ENCODE measurements at places on chromosomes 3 and 15. TPM values are rescaled to one million over a fixed set of nuclear protein-coding genes. Genes with fewer than 3 reads are reported as not detected.

- DNase-seq = no peak
Measured at GRCh38 chr3:95459706-95460105, 1354.7 kb upstream of the EPHA6 start.

DNA sequence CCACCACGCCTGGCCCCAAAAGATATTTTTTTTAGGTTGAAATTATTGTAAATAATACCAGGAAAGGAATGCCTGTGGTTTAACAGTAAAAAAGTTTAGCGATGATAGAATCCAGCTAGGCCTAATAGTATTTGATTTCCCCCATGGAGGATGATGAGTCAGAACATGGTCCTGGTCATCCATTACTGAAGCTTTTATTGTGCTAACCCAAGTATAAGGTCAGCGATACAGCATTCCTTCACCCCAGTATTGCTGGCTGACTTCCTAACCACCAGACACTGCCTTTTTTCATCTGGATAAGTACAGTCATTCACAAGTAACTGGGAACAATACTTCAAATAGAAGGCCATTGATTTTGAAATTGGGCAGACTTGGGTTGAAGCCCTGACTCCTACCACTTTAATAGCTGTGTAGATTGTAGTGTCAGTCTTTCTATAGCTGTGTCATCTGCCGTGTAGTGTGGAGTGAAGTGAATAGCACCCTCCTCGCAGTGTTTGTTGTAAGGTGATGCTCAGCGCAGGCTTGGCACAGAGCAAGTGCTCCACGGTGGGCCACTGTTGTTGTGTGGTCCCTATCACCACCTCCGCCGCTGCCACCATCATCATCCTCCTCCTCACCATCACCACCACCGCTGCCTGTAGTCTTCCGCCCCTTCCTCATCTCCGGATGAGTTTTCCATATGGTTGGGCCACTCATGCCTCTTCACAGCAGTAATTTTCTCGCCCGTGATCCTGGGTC is 436.0 kb upstream of the TPM1 start:
- no peak for DNase-seq

GRCh38 chr3:73349657-73350056 is 275.1 kb downstream of the PDZRN3 start:
- DNase-seq = no peak

DAZL gene
- not detected for total RNA-seq

DNA sequence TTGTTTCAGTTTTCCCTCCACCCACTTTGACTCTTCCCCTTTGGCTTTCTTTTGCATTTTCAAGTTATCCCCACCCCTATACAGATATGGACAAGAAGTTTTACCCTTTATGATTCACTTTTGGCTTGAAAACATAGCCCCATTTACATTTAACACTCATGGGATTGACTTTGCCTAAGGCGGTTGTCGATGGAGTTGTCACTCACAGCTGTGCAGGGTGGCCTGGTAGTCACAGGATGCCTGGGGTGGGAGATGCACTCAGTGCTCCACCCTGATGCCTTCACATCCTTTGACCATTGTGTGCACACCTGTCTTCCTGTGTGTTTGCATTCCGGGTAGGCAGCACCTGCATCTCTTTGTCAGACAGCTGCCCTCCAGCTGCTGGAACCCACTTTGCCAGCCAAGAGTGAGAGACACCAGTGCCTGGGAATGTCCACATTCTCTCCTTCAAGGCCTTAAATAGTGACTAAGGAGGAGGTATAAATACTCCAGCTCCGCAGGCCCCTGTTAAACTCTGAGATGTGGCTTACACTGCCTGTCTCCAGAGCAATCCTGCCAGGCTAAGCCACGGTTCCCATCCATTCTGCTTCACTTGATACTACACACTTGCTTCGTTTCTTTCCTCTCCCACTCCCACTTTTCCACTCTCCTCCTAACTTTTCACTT is 191.5 kb upstream of the SLC24A5 start:
- DNase-seq = no peak

GRCh38 chr3:38601956-38602550 is 47.4 kb downstream of the SCN5A start:
- no peak for DNase-seq

- DNase-seq = no peak
Measured at GRCh38 chr15:75339531-75340240, 3.8 kb downstream of the COMMD4 start.

- DNase-seq = no peak
Measured at GRCh38 chr3:120470870-120471269, 20.1 kb upstream of the FSTL1 start.

DNA sequence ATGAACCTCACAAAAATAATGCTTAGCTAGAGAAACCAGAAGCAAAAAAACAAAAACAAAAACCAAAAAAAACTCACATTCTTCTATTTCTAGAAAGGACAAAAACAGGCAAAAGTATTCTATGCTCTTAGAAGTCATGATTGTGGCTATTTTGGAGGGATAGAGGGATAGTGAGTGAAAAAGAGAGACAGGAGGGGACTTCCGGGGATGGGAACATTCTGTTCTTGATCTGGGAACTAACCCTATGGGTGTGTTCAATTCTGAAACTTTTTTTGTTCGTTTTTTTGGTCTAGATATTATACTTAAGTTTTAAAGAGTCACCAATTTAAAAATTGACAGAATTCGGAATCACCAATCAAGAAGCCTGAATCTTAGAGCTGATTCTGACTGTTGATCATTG is 120.0 kb upstream of the TPM1 start:
- DNase-seq = no peak

IL5RA gene
- 3.9 TPM for total RNA-seq

DNA sequence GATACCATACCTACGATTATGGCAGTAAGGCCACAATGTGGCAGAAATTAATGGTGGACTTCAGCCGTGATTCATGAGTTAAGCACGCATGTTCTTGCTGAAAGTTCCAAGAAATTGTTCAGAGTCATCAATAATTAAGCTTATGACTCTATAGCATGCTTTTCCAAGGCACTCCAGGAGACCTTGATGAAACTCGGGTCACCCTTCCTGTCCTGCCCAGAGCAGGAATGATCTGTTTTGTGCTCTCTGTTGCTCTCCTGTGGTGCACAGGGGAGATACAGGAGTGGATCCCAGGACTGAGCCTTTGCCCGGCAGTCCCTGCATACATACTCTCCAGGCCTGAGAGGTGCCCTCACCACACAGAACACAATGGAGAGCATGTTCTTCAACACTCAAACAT is 141.6 kb upstream of the SLC2A2 start:
- DNase-seq = no peak

DNA sequence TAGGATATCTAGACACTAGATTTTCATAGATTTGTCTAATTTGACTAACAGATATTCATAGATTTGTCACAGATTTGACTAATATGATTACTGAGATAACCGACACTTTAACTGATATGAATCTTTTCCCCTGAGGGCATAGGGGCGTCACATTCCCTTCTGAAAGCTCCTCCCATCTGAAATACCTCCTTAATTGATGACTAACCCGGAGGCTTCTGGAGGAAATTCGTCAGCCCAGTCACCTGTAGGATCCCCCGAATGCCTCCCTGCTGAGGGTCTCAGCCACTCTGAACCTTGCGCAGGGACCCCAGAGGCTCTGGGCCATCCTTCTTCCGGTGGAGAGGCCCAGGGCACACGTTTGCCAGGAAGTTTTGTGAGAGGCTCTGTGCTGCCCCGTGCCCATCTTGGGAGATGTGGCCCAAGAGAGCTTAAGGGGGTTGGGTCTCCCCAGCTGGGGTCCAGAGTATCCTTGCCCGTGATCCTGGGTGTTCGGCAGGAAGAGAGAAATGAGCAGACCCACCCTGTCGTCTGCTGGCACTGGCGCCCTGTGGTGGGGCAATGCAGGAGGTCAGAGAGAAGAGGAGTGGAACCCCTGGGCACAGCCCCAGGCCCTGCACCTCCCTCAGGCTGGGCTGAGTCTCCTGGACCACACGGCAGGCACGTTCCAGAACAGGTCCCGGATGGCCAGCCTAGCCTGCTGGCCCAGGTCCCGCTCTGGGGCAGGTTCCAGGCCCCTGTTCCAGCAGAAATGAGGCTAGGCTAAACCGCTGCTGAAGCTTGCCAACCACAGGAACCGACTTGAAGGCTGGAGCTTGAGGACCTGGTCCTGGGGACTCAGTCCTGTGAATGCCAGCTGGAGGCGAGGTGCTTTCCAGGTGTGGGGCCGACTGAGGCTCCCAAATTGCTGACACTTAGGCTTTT is 1.7 kb downstream of the PLA2G4D start:
- peak; percentile 80 for DNase-seq

DNA sequence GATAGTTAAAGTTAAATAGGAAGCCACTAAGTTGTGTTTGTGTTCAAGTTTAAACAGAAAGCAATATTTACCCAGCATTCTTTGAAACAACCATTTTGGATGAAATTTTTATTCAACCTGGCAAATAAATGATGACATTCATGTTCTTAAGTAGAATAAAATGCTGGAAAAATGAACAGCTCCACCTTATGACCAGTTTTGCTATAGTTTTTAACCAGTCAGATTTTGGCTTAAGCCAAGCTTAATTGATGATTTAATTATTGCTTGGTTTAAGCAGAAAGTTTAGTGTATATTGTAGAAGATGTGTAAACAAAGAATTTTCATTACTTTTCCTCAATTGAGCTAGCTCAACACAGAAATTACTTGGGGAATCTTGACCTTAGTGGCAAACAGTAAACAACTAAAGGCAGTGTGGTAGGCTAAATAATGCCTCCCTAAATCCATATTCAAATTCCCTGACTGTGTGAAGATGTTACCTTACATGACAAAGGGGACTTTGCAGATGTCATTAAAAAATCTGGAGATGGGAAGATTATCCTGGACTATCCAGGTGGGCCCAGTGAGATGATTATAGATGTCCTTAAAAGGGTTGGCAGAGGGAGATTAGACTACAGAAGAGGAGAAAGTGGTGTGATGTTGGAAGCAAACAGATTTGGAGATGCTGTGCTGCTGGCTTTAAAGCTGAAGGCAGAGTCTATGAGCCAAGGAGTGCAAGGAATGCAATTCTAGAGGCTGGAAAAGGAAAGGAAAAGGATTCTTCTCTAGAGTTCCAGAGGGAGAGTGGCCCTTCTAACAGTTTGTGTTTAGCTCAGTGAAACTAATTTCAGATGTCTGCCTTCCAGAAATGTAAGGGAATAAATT is 448.6 kb upstream of the GOLIM4 start:
- no peak for DNase-seq

- DNase-seq = no peak
Measured at GRCh38 chr3:183220828-183221227, 32.2 kb upstream of the B3GNT5 start.

DNA sequence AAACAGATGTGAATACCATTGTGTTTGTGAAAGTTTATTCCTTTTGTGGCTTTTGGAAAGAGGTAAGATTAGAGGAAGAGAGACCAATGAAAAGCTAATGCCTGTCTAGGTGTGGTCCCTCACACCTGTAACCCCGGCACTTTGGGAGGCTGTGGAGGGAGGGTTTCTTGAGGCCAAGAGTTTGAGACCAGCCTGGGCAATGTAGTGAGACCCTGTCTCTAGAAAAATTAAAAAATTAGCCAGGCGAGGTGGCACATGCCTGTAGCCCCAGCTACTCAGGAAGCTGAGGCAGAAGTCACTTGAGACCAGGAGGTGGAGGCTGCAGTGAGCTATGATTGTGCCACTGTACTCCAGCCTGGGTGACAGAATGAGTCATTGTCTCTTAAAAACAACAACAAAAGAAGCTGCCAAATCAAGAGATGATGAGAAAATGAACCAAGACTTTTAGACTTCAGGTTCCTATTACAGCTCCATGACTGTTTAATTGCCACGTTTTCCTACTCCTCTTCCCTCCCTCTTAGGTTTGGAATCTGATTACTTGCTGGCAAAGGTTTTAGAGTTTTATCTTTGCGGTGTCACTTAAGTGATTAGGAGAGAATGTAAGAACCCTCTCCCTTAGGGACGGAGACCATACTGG is 68.7 kb downstream of the CGNL1 start:
- DNase-seq = no peak

DNA sequence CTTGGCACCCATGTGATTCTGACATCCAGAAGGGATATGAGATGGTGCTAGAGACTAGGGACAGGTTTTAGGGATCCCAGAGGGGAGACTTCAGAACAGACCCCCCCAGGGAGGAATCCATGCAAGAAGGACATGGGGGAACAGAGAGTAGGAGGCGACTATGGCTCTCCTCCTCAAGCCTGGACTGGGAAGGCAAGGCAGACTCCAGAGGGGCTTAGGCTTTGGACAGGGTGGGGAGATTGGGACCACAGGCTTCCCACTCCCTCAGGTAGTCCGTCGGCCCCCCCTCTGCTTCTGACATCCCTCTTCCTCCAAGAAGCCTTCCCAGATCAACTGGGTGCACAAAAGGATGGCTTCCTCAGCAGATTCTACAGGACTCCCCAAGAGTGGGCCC is 3.0 kb upstream of the VIPR1 start:
- DNase-seq = no peak

LOXL1 gene
- total RNA-seq = 19.6 TPM

DNA sequence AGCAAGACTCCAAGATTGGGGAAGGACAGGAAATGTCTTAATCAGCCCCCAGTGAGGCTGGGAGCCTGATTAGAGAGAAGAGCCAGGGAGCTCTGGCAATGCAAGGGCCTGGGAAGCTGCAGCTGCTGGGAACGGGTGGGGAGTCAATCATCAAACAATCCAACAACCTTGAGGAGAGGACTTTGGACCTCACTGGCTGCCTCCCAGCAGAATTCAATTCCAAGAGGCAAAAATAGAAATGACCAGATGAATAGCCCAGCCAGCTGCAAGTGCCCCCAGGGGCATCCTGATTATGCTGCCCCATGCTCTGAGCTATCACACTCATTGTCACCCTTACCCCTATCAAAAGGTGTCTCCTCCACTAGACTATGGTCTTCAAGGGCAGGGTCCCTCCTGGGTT is 6.1 kb upstream of the HOMER2 start:
- DNase-seq = no peak

GRCh38 chr15:34886134-34886533 is 83.4 kb downstream of the AQR start:
- no peak for DNase-seq

GRCh38 chr15:100721758-100722550 is 119.6 kb downstream of the ASB7 start:
- peak; percentile 81 for DNase-seq

GRCh38 chr3:99781761-99782160 is 35.9 kb upstream of the CMSS1 start:
- no peak for DNase-seq

DNA sequence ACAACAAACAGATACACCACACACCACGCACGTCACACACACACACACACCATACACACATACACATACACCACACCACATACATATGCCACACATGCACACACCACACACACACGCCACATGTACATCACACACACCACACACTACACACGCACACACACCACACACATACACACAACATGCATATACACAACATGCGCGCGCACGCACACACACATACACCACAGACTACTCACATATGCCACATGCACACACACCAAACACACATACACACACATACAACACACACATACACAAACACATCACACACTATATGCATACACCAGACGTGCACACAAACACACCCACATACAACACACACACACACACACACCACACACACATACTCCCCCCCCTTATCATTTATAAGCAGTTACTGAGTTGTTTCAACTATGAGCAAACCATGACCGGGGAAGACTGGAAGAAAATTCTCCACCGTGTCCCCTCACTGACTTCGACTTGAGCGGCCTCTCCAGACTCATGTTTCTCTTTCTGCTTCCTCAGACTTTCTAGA is 126.7 kb upstream of the IQSEC1 start:
- no peak for DNase-seq

GRCh38 chr15:28265334-28266019 is 56.5 kb downstream of the HERC2 start:
- DNase-seq = no peak

GRCh38 chr3:30551266-30551665 is 55.1 kb upstream of the TGFBR2 start:
- no peak for DNase-seq

- DNase-seq = peak; percentile 29
Measured at GRCh38 chr3:195549931-195550519, 6.9 kb upstream of the PPP1R2 start.

GRCh38 chr15:62472616-62473299 is 307.7 kb upstream of the C2CD4B start:
- DNase-seq = peak; percentile 67

All from right cardiac atrium (tissue), 5 donors.